Activated naive CD8-positive, alpha-beta T cell treated with anti-CD3 and anti-CD28 coated beads, Interleukin-2, amount 50 U/mL, for 24 hours (primary cell): ENCODE measurements at places on chromosomes 7 and 10.

- no peak for DNase-seq
These were observed 113.0 kb downstream of the MGMT start for GRCh38 chr10:129580010-129580409.

DNA sequence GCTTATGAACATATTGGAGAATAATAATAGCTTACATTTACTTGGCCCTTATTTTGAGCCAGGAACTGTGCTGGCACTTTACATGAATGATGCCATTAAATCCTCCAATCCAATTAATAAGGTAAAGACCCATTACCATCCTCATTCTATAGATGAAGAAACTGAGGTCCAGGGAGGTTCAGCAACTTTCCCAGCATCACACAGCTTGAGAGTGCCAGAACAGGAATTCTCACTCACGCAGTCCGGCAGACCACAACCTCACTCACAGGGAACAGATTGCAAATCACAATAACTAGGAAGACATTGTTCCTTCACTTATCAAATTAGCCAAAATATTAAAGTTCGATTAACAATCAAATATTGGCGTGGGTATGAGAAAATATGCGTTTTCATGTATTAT is 18.3 kb downstream of the GPRIN2 start:
- no peak for DNase-seq

DNA sequence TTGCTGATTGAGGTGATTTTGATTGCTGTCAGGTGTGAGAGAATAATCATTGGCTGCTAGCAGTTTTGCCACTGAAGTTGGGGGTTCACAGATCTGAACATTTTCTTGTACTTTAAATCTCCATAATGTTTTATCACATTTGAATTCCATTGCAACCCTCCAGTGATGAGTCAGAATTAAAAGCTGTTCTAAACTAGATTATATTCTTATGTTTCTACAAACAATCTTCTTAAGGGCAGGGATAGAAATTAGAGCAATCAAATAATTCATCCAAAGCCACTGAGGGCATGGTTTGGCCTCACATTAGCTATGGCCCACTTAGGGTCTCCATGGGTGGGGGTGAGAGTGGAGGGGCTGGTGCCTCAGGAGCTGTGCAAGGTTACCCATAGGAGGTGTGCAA is 53.0 kb upstream of the RPA3 start:
- DNase-seq: no peak

DNA sequence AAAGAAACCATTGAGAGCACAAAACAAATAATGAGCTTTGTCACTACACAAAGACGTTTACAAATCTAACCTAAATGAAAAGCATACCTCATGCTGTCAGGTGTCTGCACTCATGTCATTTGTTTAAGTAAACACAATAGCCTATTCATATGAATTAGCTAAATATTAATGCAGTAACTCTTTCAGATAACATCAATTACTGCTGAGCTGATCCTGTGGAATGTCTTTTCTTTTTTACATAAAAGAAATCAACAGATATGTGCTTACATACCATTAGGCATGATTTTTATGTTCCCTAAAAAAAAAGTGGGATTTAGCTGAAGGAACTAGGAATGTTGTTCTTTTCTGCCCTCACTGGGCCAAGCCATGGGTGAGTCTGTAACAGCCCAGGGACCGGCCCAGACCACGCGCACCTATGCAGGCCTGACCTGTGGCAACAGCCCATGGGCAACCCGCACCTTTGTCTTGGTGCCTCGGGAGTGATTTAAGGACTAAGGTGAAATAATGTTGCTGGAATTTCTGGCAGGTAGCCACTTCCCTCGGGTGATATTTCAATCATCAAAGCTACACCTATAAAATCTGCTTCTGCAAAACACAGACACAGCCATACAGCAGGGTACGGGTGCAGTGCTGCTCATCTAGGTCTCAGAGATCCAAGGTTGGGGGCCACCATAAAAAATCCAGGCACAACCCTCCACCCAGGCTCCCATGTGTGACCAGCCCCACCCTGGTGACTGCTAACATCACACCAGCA is 44.6 kb downstream of the FGFR2 start:
- DNase-seq: no peak
